ENCODE measurements at places on chromosomes 3 and 15.
A peak's percentile ranks its signal among the peaks of the same experiment; 100 is the strongest.

DNA sequence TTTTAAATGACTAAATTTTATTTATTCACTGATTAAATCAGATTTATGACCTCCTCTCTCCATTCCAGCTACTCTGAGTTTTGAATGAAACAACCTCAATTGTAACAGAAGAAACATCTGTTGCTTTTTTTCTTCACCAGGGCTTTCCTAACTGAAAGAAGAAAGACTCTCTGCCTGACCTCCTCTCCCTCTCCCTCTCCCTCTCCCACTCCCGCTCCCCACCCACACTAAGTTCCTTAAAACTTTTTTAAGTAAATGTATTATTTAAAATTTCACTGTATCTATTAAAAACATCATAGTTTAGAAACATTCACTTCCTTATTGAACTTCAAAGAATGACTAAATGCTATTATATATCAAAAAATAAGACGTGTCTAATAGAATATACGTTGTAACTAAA is 122.0 kb downstream of the TFDP2 start:
- no peak for DNase-seq

DNA sequence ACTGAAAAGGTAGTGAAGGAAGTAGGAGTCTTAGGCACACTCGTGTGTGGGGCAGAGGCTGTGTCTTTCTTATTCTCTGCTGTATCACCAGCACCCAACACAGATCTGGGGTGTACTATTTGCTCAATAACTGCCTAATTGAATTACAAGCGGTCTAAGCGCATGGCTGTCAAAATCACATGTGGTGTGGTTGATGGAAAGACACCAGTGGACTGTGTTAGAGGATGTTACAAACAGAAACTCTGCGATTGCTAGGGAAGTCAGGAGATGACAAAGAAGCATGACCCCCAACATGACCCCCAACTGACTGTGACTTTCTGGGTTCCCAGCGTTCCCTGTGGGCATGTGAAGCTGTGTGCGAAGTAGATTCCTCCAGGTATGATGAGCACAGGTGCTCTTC is 32.0 kb downstream of the ATG7 start:
- DNase-seq: no peak

- no peak for DNase-seq
Measured at GRCh38 chr3:108093021-108093420, 2.2 kb upstream of the CD47 start.

DNA sequence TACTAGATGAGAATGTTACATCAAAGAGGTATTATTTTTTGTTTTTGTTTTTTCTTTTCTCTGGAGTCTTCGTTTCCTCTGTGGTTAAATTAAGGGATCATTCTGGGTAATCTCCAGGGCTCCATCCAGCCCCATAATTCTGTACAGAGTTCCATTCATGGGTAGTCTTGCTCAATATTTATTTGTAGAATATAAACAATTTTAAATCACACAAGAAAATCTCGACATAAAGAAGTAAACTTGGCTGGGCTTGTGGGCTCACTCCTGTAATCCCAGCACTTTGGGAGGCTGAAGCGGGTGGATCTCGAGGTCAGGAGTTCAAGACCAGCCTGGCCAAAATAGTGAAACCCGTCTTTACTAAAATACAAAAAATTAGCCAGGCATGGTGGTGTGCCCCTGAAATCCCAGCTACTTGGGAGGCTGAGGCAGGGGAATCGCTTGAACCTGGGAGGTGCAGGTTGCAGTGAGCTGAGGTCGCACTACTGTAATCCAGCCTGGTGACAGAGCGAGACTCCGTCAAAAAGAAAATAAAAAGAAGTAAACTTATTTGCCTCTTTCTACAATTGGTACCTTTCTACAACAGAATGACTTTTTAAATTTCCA is 166.8 kb upstream of the TGFBR2 start:
- DNase-seq: no peak

DNA sequence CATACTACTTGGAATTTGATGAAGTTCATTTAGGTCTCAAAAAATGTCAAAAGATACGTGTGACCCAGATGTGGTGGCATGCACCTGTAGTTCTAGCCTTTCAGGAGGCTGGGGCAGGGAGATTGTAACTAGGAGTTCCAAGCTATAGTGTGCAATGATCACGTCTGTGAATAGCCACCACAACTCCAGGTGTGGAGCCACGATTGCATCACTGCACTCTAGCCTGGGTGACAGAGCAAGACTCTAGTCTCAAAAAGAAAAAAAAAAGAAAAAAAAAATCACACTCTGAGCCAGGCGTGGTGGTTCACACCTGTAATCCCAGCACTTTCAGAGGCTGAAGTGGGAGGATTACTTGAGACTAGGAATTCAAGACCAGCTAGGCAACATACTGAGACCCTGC is 14.2 kb downstream of the MAP4 start:
- DNase-seq: no peak

DNA sequence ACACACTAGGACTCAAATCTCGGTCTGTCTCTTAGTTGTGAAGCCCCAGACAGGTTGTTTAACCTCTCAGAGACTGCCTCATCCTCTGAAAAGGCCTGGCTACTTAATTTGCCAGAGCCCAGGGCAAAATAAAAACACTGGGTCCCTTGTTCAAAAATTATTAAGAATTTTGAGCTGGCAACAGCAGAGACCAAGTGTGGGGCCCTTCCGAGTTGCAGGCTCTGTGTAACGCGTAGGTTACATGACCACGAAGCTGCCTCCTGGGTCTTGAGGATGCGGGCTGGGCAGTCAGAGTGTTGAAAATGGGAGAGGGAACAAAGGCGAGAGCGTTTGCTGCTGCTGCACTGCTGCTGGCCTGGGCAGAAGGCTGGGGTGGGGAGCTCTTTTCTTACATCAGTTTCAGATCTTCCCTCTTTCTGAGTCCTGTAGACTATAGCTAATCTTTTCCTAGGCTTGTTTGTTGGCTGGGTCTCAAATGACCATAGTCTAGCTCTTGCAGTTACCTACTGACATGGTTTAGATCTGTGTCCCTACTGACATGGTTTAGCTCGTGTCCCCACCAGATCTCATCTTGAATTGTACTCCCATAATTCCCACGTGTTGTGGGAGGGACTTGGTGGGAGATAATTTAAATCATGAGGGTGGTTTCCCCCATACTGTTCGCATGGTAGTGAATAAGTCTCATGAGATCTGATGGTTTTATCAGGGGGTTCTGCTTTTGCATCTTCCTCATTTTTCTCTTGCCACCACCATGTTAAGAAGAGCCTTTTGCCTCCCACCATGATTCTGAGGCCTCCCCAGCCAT is 49.9 kb downstream of the CLEC3B start:
- no peak for DNase-seq

GRCh38 chr3:182276512-182276911 is 516.8 kb upstream of the ATP11B start:
- DNase-seq: no peak

DNA sequence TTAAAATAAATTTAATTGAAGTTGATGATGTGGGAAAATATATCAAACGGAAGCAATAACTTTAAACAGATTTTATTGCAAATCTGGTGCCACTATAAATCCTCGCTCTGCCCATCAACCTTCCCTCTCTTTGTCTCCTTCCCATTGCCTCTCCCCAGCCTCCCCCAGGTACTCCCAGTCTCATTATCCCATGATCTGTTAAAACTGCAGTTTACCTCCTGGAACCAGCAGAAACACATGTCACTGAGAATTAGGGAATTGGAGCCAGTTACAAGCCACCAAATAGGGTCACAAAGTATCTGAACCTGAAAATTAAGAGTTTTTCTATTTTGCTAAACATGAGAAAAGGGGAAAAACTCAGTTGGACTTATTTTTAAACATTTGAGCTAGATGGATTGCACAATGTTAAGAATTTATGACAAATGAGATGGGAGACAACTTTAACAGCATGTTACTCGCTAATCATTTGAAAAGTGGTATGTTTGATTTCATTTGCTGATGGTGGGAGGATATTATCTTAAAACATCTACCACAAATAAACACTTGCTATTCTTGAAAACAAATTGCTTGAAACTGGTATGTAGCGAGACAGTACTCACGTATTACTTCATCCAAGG is 2.4 kb downstream of the PLCH1 start:
- DNase-seq: no peak

DNA sequence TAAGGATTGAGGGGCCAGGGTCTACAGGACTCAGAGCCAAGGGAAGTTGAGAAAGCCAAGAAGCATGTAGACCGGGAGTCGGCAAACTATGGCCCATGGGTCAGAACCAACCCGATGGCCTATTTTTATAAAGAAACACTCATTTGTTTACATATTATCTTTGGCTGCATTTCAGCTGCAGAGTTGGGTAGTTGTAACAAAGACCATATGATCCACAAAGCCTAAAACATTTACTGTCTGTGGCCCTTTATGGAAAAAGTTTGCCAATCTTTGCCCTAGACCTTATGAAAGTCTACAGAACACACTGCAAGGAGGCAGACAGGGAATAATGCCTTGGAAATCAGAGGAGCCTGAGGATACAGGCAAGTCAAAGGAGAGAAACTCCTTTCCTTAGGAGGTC is 63.2 kb upstream of the MNS1 start:
- DNase-seq: no peak

DNA sequence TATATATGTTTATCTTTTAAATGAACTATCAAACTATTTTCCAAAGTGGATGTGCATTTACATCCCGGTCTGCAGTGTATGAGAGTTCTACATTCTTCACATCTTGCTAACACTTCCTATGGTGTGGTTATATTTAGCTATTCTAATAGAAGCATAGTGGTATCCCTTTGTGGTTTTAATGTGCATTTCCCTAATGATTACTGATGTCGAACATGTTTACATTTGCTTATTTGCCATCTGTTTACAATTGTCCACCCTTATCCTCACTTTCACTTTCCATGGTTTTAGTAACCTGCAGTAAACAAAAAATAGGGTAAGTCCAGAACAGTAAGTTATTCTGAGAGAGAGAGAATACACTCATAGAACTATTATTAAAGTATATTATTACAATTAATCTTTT is 360.5 kb upstream of the NAALADL2 start:
- no peak for DNase-seq

- no peak for DNase-seq
Measured at GRCh38 chr3:138688871-138689299, 80.3 kb downstream of the FAIM start.

DNA sequence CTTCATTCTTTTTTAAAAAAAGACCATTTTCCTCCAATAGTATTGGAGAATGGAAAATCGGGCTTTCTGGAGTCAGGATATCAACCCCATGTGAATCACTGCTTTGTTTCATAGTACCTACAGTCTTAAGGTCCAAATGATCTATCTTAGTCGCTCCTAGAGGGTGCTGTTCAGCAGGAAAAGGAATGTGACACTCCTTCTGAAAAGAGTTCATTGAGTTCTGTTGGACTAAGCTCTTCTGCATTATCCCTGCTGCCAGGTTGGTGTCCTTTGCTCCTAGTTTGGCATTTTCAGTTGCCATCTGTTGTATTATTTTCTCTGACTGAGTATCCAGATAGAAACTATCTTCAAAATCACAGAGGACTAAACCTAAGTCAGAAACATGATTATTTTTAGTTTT is 57.2 kb downstream of the POLQ start:
- DNase-seq: no peak

DNA sequence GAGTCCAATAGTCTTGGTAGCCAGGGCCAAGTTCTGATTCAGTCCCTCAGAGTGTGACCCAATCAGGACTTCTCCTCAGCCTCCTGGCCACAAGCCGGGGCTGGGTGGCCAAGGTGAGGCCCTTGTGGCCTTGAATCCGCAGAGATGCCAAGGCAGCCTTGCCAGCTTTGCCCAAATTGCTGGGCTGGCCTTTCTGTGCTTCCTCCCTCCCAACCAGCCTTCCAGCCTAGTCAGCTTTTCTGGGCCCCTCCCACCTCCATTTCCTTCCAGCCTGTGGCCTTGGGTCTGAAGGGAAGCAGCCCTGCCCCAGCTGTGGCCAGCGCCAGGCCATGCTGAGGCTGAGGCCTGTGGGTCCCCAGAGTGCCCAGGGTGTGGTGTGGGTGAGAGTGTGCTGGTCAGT is 34.3 kb upstream of the ANKDD1A start:
- no peak for DNase-seq

DNA sequence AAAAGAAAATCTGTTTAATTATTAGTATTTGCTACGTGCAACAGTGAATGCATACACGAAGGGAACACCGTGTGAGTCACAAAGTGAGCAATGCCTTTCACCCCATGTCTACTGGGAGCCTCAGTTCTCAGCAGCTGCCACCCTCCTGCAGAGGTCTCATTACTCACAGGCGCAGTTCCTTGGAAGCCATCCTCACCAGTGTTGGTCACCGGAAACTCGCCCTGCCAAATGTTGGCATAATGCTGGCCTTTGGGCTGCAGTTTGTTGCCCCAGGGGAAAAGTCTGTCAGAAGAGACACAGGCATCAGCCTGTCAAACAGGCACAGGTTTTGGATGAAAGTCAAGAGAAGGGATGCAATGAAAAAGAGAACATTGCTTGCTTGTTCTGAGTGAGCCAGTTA is 50.1 kb downstream of the SUMF1 start:
- no peak for DNase-seq

DNA sequence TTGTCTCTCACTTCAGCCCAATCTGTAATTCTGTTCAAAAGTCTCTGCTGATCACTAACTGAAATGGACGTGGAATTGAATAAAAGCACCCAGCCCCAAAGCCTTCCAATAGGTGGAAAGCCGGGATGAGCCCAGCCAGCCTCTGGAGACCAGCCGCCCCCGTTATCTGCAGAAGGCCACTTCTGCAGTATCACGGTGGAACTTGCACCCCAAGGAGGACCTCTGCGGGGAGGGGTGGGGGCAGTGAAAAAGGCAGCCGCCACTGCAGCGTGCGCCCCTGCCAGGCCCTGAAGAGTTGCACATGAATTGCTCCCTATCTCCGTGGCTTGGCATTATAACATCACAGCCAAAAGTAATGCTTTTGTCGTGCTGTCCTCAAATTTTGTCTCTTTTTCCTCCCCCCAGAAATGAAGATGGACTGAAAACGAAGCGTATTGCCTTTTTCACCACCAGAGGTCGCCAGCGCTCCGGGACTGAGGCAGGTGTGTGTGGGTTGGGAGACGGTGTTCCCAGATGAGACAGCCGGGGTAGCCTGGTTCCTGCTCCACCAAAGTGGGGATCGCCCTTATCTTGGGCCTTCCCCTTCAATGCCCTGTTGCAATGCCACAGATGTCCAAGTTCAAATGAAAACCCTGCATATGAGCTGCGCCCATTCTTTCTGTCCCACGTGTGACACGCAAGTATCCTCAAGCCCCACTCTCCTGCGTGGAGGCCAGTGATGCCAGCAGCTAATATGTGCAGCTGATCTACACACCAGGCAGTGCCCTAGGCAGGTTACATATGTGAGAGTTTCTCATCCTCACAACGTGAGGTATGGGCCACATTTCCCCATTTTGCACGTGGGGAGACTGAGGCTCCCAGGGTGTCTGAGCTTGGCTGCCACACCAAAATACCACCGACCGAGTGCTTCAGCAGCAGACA is 96.0 kb downstream of the LRRK1 start:
- peak; percentile 21 for DNase-seq
